ENCODE measurements at places on chromosomes 7 and 10. TPM values are rescaled to one million over a fixed set of nuclear protein-coding genes. Genes with fewer than 3 reads are reported as not detected.

DDC gene
- total RNA-seq, result not detected

XRCC2 gene
- 10.9 TPM for total RNA-seq

CNOT4 gene
- 24.4 TPM for total RNA-seq

RARRES2 gene
- not detected for total RNA-seq

OR2A1 gene
- not detected for total RNA-seq

TCERG1L gene
- 0.36 TPM for total RNA-seq

CFAP69 gene
- total RNA-seq, result not detected

UPK3B gene
- total RNA-seq, result 2.1 TPM

ANKRD61 gene
- total RNA-seq, result not detected

NRBF2 gene
- total RNA-seq, result 24.1 TPM

- no peak overlapping the region for H3K27ac ChIP-seq
- no peaks in the 10 kb centered on the region for H3K27me3 ChIP-seq
- H3K4me3 ChIP-seq, result no peak overlapping the region
- H3K36me3 ChIP-seq, result peaks cover 59% of the 10 kb centered on the region
- H3K4me1 ChIP-seq, result peaks cover 3% of the 10 kb centered on the region
Observed at GRCh38 chr10:31508882-31509281, 189.9 kb downstream of the ZEB1 start.

DNA sequence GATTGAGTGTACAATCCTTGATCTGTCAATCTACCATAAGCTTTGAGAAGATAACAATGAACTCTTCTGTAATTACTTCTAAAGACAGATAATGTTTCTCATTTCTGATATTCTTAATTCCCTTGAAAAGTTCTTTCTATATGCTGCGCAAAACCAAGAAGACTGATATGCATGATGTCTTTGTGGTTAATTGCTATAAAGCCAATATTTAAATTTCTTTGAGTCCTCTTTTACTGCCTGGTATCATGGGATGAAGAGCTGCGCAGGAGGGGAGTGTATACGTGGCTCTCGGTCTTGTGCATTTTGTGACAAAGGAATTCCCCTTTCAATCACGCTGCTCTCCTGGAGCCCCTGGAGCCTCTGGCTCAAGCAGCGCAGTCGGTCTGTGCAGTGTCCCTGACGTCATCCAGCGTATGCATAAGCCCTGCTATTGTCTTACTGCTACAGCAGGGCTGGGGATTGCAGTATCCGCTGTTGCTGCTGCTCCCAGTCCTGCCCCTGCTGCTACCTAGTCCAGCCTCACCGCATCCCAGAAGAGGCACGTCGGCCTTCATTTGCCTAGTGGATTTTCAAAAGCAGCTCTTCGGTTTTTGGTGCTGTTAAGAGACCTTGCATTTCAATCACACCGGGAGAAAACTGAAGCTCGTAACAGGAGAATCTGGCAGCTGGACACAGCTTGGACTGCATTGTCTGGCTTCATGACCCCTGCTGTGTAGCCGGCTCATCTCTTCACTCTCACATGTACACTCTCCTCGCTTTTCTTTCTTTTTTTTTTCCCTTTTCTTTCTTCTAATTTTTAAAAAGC is 66.7 kb downstream of the ST7 start:
- DNase-seq, result no peak
- no peaks in the 10 kb centered on the region for H3K36me3 ChIP-seq
- no peak overlapping the region for H3K27ac ChIP-seq
- H3K4me1 ChIP-seq, result peaks cover 23% of the 10 kb centered on the region
- H3K4me3 ChIP-seq, result no peak overlapping the region

GRCh38 chr10:12700557-12700874 is 301.0 kb downstream of the CCDC3 start:
- no peaks in the 10 kb centered on the region for H3K36me3 ChIP-seq
- no peaks in the 10 kb centered on the region for H3K27me3 ChIP-seq
- H3K4me1 ChIP-seq, result peaks cover 4% of the 10 kb centered on the region

DNA sequence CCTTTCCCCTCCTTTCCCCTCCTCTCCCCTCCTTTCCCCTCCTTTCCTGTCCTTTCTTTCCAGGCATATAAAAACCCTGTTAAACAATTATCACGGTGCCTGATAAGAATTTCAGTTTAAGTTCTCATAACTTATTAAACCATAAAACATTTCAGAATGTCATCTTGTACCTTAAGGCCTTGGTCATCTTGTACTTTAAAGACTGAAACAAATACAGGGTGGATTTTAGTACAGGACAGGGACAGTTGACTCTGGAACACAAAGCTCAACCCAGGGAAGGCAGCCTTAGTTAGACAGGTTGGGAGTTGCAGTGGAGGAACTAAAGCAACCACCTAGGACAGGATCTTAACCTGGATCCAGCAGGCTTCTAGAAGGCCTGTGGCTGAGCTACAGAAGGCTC is 1.2 kb downstream of the AGR3 start:
- no peak for DNase-seq
- H3K27me3 ChIP-seq, result peaks cover 8% of the 10 kb centered on the region
- no peaks in the 10 kb centered on the region for H3K4me1 ChIP-seq
- no peak overlapping the region for H3K4me3 ChIP-seq
- H3K36me3 ChIP-seq, result no peaks in the 10 kb centered on the region
- no peak overlapping the region for H3K27ac ChIP-seq

GRCh38 chr7:138842111-138842510 is 44.1 kb upstream of the ATP6V0A4 start:
- H3K27ac ChIP-seq, result no peak overlapping the region
- H3K36me3 ChIP-seq, result no peaks in the 10 kb centered on the region
- peaks cover 4% of the 10 kb centered on the region for H3K27me3 ChIP-seq
- DNase-seq, result no peak
- H3K4me1 ChIP-seq, result no peaks in the 10 kb centered on the region

GRCh38 chr7:103150192-103150591 is 1.3 kb upstream of the NAPEPLD start:
- H3K4me1 ChIP-seq, result peaks cover 35% of the 10 kb centered on the region
- no peaks in the 10 kb centered on the region for H3K27me3 ChIP-seq
- DNase-seq, result no peak
- H3K27ac ChIP-seq, result no peak overlapping the region

DNA sequence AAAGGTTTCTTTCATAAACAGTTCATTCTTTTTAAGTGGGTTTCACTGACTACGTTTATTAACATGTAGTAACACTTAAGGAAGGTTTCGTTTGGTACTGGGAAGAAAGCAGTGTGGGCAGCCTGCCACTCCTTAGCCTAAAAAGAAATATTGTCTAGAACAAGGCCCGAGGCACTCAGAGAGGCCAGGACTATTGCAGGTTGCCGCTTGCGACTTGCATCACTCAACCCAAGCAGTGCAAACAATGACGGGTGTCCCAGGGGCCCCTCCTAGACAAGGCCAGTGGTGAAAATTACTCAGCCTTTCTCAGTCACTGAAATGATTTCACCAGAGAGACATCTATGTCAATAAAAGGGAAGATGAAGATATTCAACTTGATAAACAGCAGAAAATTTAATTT is 243.9 kb downstream of the SNX13 start:
- H3K4me1 ChIP-seq, result peaks cover 5% of the 10 kb centered on the region
- H3K27ac ChIP-seq, result no peak overlapping the region
- H3K4me3 ChIP-seq, result no peak overlapping the region

DNA sequence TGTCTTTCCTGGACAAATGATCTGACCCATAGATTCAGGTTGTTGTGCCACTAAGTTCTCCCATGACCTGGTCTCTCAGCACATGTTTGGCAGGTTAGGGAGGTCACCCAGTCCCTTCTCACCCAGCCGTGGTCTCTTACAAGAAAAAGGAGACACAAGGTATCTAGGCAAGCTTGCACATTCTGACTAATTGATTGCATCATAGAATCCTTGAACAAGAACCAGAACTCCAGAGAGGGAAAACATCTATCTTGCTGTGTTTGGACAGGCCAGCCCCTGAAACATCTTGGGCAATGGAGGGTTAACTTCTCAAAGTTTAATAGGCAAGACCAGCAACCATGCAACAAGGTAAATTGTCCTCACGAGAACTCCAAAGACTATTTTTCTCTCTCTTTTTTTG is 8.5 kb upstream of the HK1 start:
- H3K27me3 ChIP-seq, result peaks cover 7% of the 10 kb centered on the region
- no peaks in the 10 kb centered on the region for H3K36me3 ChIP-seq
- H3K4me3 ChIP-seq, result no peak overlapping the region
- H3K27ac ChIP-seq, result no peak overlapping the region
- no peak for DNase-seq

- H3K4me1 ChIP-seq, result no peaks in the 10 kb centered on the region
- no peaks in the 10 kb centered on the region for H3K27me3 ChIP-seq
- no peaks in the 10 kb centered on the region for H3K36me3 ChIP-seq
- no peak overlapping the region for H3K4me3 ChIP-seq
- no peak for DNase-seq
- H3K27ac ChIP-seq, result no peak overlapping the region
Observed at GRCh38 chr10:75449382-75450074, 18.1 kb downstream of the LRMDA start.

DNA sequence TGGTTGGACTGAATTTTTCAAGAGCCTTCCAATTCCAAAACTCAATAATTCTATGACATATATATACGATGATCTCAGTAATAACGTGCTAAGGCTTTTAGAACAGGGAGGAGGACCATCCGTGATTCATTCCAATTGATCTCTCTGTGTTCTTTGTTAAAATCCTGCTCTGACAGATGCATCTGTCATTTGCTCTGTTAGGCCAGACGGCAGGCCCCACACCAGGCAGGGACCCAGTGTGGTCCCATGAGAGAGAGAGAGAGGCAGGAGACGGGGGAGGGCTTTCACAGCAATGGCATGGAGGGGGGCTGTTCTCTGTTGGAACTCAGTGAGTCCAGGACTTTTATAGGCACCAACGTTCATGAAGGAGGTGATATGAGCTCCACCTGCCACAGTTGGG is 160.0 kb upstream of the INSYN2A start:
- no peak for DNase-seq
- H3K27ac ChIP-seq, result no peak overlapping the region
- H3K4me3 ChIP-seq, result no peak overlapping the region

- H3K27ac ChIP-seq, result no peak overlapping the region
- H3K36me3 ChIP-seq, result no peaks in the 10 kb centered on the region
- no peaks in the 10 kb centered on the region for H3K4me1 ChIP-seq
- H3K27me3 ChIP-seq, result peaks cover 6% of the 10 kb centered on the region
- H3K4me3 ChIP-seq, result no peak overlapping the region
Observed at GRCh38 chr10:7571981-7572380, 94.8 kb downstream of the ITIH5 start.

Data from activated naive CD8-positive, alpha-beta T cell treated with anti-CD3 and anti-CD28 coated beads, Interleukin-2, amount 10 ng/mL, durations not matched to agents 7 days and 5 days (primary cell).